NCI-H2171 treated with DMSO at 0.1 percent for 48 hours (cell line): ENCODE measurements at places on chromosomes 3 and 15.

DNA sequence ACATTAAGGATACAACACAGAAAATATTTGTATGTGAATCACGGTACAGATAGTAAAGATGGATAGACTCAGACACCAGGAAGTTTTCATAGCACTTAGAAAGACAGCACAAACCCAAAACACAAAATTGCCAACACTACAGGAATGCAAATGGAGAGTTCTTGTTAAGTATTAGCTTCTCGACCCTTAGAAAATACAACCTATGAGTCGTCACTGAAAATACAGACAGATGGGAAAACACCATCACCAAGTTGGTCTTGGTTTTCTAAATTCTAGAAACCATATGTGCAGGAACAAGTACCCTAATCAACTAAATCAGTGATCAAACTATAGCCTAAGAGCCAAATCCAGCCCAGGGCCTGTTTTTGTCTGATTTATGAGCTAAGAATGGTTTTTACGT is 50.7 kb downstream of the PEAK1 start:
- DNase-seq = no peak

DNA sequence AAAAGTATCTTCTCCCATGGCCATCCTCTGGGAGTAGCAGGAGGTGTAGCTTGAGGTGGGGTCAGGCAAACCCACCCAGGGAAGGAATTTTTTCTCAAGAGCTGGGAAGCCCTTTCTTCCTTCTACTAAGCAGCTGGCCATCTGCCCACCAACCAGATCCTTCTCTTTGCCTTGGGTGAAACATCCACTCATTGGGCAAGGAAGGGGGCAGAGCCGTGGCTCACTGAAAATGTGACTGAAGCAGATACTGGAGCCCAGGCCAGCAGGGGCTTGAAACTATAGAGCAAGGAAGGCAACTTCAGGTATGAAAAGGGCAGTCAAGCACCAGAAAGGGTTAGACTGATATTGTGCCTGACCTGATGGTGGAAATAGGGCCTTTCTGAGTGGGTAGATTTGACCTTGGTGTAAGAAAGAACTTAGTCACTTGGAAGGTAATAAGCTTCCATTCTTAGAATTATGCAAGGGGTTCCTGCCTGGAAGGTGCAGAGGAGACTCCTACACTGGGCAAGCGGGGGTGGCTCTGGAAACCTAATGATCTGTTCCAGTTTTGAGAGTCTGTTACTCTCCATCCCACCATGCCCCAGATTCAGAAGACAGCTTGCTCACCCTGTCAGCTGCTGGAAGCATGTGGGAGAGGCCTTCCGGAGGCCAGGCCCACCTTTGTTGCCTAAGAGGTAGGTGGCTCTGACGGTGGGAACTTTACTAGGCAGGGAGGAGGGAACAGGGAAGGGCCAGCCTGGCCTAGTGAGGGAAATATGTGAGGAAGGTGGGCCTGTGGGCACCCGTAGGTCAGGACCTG is 22.0 kb upstream of the PLA2G4E start:
- DNase-seq = no peak

DNA sequence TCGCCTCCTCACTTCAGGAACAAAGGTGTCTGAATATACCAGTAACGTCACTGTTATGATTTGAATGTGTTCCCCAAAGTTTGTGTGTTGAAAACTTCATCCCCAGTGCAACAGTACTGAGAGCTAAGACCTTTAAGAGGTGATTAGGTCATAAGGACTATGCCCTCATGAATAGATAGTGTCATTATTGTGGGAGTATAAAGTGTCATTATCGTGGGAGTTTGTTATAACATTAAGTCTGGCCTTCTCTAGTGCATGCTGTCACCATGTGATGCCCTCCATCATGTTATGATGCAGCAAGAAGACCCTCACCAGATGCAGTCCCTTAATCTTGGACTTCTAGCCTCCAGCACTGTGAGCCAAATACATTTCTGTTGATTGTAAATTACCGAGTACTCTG is 53.7 kb upstream of the TLE3 start:
- no peak for DNase-seq

DNA sequence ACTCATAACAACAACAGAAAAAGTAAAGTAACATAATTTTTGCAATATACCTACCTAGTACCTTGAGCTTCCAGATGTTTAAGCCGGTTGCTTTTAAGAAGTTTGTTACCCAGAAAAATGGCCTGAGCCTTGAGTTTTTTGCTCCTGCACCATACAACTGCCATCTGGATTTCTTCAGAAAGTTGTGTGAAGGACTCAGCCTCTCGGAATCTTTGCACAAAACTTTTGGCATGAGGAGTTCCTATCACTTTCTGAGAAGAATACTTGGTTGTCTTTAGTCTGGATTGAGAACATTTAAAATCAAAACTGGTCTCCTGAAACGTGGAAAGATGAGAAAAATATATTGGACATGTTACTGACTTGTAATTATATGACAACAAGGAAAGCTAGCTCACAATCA is 17.3 kb downstream of the GTPBP8 start:
- DNase-seq = no peak

- DNase-seq = peak; percentile 40
These were observed 1.1 kb upstream of the MGLL start for GRCh38 chr3:127823426-127823857.

DNA sequence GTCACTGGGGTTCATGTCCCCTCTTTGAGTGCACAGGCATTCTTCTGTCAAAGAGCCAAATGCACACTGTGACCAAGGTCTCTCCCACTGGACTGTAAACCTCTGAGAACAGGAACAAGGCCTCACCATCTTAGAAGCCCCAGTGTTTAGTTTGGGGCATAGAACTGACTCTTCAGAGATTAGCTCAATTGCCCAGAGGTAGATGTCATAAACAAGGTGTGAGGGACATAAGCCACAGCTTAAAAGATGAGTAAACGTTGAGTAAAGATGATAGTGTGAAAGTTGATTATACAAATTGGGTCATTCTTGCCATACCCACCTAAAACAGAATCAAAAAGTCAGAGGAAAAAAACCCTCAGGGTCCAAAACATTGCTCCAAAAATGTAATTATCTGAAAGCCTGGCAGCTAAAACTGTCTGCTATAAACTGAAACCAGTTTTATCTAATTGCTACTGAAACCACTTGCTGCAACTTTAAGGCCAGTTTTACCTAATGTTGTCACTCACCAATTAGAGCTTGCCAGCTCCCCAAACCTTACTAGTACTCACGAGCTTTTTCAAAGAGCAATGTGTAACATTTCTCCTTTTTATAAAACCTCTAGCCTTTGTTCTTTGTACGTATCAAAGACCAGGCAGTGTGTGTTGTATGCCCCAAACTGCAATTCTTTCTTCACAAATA is 415.2 kb downstream of the RAP2B start:
- DNase-seq = no peak

GRCh38 chr3:42387802-42388651 is 22.4 kb downstream of the LYZL4 start:
- DNase-seq = no peak
